ENCODE measurements at places on chromosomes 6 and 20.

DNA sequence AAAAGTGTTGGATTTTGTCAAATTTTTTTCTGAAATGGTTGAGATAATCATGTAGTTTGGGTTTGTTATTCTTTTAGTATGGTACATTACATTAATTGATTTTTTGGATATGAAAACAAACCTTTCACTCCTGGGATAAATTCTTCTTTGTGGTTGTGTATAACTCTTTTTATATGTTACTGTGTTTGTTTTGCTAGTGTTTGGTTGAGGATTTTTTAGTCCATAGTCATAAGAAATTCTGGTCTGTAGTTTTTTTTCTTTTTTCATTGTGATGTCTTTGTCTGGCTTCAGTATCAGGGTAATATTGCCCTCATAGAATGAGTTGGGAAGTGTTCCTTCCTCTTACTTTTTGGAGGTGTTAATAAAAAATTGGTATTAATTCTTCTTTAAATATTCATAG lies 122.2 kb upstream of the ATXN1 start:
- no peak for DNase-seq

GRCh38 chr20:24737212-24737850 lies 211.7 kb upstream of the CST7 start:
- no peak for DNase-seq

DNA sequence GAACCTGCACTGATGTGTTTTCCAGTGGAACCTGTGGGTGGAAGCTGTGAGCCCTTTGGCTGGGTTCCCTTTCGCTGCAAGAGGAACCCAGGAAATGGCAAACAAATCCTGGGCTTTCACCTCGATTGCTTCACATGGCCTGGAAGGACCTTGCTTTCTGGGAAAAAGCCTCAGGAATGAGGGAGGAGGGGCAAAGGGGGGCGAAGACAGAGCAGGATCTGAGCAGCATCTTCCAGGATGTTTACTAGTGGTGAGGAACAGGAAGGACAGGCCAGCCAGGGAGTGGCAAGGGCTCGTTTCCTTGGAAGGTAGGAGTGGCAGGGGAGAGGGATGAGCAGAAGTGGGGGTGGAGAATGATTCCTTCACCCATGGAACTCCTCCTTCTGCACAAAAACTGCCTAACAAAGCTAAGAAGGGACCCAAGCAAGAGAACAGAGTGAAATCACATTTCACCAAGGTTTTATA lies 5.9 kb downstream of the SLC2A10 start:
- DNase-seq = no peak

DNA sequence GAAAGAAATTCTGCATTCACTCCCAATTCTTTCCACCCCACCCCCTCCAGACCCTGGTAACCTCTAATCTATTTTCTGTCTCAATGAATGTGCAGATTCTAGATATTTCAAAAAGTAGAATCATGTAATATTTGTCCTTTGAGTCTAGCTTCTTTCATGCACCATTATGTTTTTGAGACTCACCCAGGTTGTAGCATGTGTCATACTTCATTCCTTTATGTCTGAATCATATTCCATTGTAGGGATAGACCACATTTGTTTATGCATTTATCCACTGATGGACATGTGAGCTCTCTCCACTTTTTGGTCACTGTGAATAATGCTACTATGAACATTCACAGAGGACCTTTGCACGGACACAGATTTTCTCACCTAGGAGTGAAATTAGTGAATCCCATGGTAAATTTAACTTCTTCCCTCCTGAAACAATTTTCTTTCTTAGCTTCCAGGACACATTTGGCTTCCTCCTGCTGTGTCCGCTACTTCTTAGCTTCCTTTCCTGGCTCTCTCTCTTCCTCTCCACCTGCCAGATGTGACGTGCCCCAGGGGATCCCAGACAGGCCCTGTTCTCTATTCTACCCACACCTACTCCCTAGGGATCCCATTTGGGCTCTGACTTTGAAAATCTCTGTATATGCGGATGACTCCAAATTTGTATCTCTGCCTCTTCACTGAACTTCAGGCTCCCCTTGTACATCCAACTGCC lies 24.1 kb upstream of the ARFGEF2 start:
- no peak for DNase-seq

DNA sequence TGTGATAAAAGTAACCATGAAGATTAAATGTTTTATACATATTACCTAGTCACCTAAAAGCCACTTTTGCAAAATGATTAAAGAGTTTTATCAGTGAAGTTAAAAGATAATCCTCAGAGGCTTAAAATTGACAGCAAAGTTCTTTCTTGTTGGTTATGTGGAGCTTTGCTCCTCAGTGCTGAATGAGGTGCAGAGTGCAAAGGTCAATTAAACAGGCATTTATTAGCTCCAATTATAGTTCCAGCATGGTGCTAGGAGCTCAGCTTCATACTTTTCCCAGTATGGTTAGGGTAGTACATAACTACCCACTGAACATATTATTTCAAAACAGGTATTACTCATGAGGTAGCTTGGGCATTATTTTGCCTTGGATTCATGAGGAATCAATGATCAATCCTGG lies 414.0 kb upstream of the RUNX2 start:
- DNase-seq = no peak

DNA sequence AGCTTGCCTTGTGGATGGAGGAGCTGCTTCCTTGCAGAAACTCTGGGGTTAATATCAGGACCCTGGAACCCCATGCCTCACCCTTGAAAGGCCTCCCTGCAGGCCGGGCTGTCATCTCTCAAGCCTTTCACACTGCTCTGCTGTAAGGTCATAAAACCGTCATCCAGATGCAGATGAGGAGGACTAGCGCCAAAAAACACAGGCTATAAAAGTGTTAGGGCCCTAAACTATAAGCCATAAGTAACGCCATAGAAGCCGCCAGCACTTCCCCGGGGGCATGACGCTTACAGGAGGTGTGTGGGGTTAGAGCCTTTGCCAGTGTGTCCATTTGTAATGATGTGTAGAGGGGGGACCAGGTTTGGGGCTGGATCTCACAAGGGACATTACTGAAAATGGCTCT lies 47.6 kb downstream of the CDH4 start:
- no peak for DNase-seq

GRCh38 chr6:84568971-84569370 lies 195.4 kb downstream of the TBX18 start:
- no peak for DNase-seq

DNA sequence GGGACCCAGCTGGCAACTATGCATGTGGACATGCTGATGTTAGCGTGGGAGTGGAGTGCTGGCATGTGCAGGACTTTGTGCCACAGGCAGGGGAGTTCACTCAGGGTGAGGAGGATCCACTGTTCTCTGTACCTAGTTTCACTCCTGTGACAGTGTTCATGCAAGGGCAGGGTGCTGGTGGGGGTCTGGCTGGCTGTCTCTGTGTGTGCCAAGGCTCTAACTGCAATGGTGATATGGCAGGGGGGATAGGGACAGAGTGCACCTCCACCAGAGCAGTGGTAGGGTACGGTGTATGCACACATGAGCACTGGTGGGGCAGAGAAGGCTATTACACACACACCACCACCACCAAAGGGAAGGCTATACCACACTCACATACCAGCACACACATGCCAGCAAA lies 210.2 kb upstream of the DEFB112 start:
- no peak for DNase-seq

GRCh38 chr6:133184798-133185372 lies 56.3 kb upstream of the EYA4 start:
- no peak for DNase-seq

DNA sequence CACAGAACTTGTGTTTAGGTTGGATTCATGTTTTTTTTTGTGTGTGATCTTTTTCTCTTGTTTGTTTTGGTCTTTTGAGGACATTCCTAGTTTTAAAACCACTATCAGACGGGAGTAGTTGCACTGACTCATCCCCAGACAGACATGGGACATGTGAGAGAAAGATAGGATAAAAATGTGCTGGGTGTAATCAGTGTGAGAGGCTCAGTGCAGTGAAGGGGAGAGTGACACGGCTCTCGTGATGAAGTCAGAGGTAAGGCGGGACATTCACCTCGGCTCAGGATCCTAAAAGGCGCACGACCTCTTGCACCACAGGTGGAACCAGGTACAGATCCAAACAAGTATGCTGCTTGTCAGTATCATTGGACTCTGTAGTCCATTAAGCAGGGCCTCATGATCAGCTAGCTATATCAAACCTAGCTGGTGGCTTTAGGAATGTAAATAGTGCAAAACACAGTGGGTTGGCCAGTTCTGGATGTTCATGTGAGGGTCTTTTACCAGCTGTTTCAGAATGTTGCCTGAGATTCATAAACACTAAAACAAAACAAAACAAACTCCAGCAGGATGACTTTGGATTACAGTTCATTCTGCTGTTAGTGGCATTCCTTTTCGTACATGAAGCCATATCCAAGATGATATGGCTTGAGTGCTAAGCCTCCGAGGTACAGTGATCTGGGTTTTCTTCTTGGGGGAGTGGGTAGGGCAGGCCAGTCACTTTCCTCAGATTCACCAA lies 18.0 kb downstream of the FOXO3 start:
- no peak for DNase-seq

GRCh38 chr6:353642-354614 lies 37.6 kb upstream of the IRF4 start:
- no peak for DNase-seq

DNA sequence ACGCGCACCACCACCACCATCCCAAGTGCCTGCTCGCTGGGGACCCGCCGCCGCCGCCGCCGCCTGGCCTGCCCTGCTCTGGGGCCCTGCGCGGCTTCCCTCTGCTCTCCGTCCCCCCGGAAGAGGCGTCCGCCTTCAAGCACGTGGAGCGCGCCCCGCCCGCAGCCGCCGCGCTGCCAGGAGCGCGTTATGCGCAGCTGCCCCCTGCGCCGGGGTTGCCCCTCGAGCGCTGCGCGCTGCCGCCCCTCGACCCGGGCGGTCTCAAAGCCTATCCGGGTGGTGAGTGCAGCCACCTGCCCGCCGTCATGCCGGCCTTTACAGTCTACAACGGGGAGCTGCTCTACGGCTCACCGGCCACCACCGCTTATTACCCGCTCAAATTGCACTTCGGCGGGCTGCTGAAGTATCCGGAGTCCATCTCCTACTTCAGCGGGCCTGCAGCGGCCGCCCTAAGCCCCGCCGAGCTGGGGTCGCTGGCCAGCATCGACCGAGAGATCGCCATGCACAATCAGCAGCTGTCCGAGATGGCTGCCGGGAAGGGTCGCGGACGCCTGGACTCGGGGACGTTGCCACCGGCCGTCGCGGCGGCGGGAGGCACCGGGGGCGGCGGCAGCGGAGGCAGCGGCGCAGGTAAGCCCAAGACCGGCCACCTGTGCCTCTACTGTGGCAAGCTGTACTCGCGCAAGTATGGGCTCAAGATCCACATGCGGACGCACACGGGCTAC lies 7.2 kb downstream of the PRDM13 start:
- no peak for DNase-seq

- peak; percentile 49 for DNase-seq
These were observed 81.9 kb upstream of the E2F3 start for GRCh38 chr6:20319520-20320357.

GRCh38 chr6:165618241-165618640 lies 44.8 kb downstream of the PDE10A start:
- DNase-seq = no peak

DNA sequence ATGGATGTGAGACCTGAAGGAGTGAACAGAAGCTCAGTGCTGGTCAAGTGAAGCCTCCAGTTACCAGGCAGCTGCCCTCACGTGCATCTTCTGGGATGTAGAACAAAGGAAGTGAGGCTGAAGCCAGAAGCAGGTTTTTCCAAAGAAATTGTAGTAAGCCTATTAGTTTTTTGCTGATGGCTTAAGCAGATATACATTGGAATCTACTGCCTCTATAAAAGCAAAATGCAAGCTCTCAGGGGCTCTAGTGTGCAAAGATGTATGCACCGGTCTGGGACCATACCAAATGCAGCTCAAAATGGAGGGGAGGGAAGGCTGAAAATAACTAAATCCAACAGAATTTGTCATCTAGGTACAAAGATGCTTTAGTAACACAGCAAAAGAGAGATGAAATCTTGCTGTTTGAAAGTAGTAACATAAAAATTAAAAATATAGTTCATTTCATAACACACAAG lies 77.0 kb downstream of the DTNBP1 start:
- DNase-seq = no peak

GRCh38 chr6:121651420-121651819 lies 216.0 kb downstream of the GJA1 start:
- DNase-seq = no peak

DNA sequence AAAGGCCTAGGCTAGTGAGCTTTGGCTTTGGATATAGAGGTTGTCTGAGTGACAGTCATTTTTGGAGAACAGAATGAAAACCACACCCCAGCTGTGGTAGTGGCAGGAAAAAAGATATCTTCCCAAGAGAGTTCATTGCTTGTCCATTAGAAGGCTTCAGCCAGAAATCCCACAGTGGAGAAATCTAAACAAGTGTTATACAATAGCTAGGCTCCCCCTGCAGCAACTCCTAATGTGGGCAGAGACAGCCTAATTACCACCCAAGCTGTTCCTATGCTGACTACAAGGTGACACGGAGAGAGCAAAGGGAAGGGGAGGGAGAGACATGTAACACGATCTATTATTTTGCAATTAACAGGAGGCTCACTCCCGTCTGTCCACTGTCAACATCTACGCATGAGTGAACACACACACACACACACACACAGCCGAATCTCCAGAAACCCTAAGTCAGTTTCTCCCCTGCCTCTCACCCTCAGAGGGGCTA lies 147.5 kb upstream of the TCF21 start:
- no peak for DNase-seq

DNA sequence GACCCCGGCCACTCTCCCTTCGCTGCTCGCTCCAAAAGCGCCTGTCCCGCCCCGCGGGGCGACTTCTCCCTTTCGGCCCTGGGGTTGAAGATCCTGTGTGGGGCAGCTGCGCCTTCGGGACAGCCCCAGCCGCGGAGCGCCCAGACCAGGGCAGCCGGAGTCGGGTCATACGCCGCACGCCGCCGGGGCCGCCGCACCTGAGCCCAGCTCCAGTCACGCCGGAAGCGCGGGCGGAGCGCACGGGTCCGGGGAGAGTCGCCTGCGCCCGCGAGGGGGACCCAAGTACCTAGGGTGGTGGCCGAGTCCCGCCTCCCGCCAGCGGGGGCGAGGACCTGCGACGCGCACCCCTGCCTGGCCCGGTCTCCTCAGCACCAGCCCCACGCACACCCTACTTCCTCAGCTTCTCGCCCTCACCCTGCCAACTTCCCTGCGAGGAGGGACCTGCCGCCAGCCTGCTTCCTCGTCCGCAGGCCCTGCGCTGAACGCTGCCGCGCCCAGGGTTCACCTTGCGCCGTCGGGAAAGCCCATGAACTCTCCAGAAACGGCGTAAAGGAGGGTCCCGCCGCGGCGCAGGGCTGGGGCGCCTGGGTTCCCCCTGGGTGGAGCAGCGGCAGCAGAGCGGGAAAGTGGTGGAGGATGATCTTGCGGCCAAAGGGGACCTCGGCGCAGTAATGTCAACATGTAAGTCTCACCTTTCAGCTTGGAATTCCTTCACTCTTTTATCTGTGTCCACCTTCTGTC lies at the start of gene ADGRG6:
ADGRG6 (plus strand) TSS at position 357 of the 741 bp plus-strand sequence; CDS start at position 680, 323 bp downstream.
- peak; percentile 27 for DNase-seq

DNA sequence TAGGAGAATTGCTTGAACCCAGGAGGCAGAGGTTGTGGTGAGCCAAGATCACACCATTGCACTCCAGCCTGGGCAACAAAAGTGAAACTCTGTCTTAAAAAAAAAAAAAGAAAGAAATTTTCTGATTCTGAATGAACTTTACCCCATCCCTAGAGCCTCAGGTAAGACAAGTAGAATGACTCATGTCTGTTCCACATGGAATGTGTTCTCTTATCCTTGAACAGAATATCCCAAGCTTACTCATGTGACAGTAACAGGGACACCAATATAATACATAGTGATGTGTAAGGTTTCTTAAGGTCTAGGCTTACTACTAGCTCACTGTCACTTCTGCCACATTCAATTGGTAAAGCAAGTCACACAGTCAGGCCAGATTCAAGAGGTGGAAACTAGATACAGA lies 219.6 kb upstream of the BTBD3 start:
- no peak for DNase-seq
